ENCODE measurements at places on chromosomes 7 and 10. TPM values are rescaled to one million over a fixed set of nuclear protein-coding genes. Genes with fewer than 3 reads are reported as not detected.
A peak's percentile ranks its signal among the peaks of the same experiment; 100 is the strongest.

The FAM25A gene
- not detected for total RNA-seq

The NPTX2 gene
- total RNA-seq, result 31.9 TPM

The CUEDC2 gene
- 66.1 TPM for total RNA-seq

The SYCE1 gene
- total RNA-seq, result not detected

The ATOH7 gene
- total RNA-seq, result not detected

The GHRHR gene
- not detected for total RNA-seq

The LIPK gene
- total RNA-seq, result not detected

The XRCC2 gene
- 0.57 TPM for total RNA-seq

The NAT16 gene
- total RNA-seq, result not detected

The EBLN1 gene
- total RNA-seq, result not detected

The TMEM184A gene
- total RNA-seq, result 0.42 TPM

GRCh38 chr10:89063465-89063864 lies 72.9 kb downstream of the FAS start:
- DNase-seq, result no peak

DNA sequence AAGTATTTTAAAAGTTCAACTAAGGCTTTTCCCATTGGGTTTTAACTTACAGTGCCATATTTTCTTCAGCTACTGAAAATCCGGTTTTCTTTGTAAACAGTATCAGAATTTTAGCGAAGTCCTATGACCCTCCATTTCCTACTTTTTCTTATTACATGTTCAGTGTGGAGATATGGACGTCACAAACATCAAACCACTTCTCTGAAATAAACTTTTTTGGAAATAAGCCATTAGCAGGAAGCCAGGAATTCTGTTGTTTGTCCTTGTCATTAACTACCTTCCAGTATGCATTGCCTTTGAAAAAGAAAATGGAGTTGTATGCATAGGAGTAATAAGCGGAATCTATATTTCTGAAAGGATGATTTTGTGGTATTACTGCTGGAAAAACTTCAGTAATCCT lies 9.1 kb downstream of the MMP21 start:
- no peak for DNase-seq

- no peak for DNase-seq
These were observed 610.1 kb upstream of the ANKRD30A start for GRCh38 chr10:36515319-36515718.

- no peak for DNase-seq
These were observed 81.2 kb upstream of the PIP4K2A start for GRCh38 chr10:22795546-22795945.

GRCh38 chr7:142626420-142627035 lies 122.7 kb upstream of the PRSS1 start:
- DNase-seq, result no peak

DNA sequence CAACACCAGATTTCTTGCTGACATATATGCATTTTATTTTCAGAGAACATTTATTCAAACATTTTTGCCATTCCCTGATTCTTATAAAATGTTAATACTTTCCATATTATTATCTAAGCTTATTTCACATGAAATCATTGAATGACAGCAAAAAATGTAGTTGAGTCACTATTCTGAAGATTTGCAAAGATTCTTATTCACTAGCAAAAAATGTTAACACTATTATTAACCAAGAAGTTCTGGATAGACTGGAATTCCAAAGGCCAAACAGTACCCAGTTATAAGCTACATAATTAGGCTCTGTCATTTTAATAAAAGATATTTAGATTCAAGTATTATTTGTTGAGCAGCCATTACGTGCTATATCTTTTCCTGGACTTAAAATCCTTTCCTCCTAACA lies 4.3 kb downstream of the GSTO2 start:
- DNase-seq, result no peak

DNA sequence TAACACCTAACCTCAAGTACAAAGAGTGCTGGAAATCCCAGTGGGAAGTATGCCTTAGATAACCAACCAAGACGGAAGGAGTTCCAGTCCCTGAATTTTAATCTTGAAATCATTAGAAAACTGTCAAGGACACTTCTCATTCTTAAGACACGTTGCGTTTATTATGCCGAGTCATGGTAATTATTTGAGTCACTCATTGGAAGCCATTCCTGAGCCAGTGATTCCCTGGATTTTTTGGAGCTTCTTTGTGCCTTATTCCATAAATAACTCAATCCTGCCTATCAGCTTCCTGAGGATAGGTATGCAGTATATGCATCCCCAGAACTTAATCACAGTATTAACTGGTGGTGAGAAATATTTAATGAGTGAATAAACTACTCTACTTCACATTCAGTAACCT lies 77.4 kb downstream of the PPP1R17 start:
- no peak for DNase-seq

DNA sequence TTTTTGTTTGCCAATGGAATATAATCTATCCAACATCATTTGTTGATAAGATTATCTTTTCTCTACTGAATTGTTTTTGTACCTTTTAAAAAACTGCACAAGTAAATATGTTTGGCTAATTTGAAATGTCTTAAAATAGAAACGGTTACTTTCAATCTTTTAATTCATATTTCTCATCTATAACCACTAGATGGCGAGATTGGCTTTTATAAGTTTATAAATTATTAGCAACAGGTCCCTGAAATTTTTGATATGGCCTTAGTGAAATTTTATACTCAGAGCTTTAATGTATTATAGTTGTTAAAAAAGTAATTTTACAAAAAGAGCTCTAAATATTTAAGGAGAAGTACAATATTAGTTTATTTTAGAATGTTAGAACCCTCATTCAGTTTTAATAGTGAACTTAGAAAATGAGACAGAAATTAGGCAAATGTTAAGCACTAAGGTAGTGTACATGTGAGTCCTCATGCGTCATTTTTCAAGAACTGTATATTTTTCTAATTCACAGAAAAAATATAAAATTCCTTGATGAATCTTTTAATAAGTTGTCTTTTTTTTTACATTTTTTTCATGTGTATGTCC lies 592.5 kb downstream of the ARL4A start:
- no peak for DNase-seq

DNA sequence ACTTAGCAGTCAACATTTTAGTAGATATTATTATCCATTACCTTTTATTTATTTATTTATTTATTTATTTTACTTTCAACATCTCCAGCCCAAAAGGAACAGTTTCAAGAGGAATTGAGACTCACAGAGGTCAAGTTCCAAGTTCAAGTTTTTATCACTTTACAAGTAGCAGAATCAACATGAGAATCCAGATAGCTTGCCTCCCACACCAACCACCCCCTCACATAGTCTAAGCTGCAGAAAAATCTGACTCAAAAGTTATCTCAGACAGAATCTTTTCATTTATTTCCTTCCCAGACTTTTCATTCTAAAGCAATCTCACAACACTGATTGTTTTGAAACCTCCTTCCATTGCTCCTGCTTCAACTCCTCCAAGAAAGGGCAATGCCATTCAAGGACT lies 129.6 kb downstream of the GRM3 start:
- DNase-seq, result no peak

DNA sequence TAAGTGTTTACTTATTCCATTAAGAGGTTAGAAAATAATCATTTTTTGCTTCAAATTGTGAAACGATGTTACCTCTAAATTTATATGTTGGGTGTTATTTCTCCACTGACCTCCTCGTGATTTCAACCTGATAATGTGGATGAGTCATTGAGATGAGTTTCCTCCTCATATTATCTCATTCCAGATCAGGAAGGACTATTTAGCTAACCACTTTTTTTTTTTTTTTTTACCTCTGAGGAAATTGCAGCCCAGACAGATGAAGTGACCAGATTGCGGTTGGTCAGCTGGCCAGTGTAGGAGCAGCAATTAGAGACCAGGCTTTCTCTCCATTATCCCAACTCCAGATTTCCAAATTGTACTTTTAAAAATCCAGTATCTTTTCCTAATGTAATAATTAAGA lies 248.7 kb downstream of the FZD1 start:
- DNase-seq, result no peak

GRCh38 chr7:136309407-136309806 lies 332.2 kb upstream of the MTPN start:
- DNase-seq, result no peak

DNA sequence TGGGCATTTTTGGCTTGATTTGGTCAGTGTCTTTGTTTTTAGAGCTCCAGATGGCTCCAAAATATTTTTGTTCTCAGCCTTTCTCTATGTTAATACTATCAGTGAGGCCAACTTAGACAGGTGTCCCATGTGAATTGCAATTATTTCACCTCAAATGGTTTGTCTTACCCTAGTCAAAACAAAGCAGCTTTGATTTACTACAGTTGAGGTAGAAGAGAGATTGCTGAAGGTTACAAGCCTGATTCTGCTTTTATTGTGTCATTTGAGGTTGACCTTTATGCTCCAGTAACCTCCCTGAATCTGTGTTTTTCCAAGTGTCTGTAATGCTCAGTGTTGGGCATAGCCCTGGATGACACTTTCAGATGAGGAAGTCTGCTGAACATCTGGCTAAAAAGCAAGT lies 882.9 kb downstream of the NRG3 start:
- no peak for DNase-seq

DNA sequence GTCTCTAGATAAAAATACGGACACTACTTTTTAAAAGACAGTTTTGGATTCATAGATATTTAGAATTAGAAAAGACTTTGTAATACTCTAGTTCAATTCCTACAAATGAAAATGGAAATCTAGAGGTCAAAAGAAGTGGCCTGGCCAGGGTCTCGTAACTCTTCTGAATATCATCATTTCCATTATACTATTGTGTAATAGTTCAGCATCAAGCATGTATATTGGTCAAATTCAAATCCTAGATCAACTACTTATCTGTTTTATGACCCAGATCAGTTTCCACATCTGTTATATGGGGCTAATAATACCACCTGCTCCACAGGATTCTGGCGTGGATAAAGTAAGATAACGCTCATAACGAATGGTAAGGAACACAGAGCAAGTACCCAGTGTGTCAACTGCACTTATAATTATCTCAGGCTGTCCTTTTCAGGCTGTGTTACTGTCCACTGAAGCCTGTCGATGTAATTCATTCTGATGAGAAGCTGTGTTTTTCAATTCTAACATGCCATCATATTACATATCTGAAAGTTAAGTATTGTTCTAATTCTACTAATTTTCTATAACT lies 54.3 kb downstream of the ARHGAP21 start:
- DNase-seq, result no peak

GRCh38 chr7:159120540-159120919 lies 24.1 kb downstream of the VIPR2 start:
- no peak for DNase-seq

DNA sequence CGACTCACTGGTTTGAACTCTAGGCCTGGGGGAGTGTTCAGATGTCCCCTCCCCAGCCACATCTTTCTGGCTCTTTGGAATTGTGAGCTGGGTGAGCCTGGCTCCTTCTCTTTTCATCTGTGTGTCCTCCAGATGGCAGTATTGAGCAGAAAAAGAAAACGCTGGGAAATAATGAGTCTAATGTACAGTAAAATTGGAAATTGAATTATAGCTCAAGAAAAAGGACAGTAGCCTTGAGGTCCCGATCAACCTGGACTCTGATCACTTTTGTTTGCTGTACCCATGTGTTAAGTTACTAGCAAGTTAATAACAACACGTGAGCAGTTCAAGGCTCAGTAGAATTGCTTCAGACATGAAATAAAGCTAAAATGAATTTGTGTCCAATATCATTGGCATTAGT lies 77.9 kb downstream of the SNX10 start:
- no peak for DNase-seq

DNA sequence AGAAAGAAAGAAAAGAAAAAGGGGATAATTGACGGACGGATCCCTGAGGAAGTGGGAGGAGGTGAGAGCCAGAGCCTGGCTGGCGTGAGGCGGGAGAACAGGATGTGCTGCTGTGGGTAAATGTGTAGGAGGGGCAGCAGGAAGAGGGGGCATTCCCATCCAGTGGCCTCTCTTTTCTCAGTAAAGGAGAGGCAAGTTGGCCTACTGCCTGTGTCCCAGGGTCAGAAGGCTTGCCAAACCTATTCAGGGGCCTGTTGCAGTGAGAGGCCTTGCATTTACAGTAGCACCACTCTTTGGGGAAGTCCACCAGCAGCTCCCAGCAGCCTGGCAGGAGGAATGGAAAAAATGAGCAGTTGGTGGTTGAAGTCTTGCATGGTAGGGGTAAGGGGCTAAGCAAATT lies 26.6 kb upstream of the ASCC1 start:
- no peak for DNase-seq

- no peak for DNase-seq
These were observed 55.7 kb downstream of the CUBN start for GRCh38 chr10:17073725-17074540.

- no peak for DNase-seq
These were observed 109.0 kb downstream of the ZMYND11 start for GRCh38 chr10:244227-244626.

DNA sequence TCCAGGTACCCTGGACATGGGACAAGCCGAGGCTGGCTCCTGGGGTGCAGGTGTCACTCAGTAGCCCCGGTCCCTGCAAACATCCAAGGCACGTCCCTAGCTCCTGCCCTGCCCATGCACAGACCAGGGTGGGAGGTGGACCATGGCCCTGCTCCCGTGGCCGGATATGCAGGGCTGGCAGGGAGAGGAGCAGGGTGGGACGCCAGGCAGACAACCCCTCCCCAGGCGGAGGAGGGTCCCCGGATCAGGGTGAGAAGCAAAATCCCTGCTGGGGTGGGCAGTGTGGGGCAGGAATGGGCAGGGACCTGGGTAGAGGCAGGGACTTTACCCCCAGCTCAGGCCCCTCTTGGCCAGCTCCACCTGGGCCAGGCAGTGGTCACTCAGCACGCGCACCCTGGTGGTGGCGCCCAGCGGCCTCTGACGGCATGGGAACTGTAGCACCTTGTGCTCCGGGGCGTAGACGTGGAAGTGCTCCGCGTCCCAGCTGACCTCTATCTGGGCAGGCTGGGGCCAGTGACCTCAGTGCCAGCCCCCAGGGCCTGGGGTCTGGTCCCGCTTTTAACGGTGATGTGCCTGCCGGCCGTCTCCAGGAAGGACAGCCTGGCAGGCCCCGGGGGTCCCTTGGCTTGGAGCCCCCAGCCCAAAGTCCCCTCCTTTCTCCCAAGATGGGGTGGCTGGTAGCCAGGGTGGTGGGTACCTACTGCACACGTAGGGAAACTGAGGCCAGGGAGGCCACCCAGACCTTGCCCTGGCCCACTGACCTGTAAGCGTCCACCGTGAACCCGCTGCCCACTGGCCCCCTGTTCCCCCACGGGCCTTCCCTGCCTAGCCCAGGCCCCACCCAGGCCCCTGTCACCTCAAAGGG lies 1.2 kb downstream of the GRIFIN start:
- DNase-seq, result no peak

GRCh38 chr10:1050554-1050953 lies 1.6 kb upstream of the IDI1 start:
- no peak for DNase-seq

- peak; percentile 10 for DNase-seq
These were observed 346.9 kb downstream of the TYW1 start for GRCh38 chr7:67343572-67343971.

DNA sequence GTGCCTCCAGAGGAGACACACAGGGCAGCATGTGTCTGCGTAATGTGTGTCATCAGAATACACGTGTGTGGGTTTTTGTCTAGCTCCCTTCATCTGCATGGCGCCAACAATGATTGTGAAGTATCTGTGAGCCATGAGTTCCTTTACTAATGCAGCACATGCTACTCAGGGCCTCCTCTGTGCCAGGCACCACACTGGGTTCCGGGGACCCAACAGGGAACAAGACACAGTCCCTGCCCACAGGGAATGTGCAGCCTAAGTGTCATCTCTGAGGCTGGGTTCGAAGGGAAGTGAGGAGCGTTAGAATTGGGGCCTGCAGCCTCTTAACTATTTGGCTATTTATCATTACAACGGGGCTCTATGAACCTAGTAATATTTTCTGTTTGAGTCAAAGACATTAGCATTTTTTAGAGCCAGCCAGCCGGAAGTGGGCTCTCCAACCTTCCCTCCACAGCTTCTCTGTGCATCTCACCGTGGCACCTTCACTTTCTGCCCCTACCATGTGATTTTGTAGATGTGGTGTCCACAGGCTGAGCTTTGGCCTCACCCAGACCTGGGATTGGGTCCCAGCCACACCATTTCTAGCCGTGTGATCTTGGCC lies 43.9 kb upstream of the SRGN start:
- no peak for DNase-seq
